ENCODE measurements at places on chromosomes 11 and 22.

- no peak for DNase-seq
These were observed 54.7 kb downstream of the SMIM38 start for GRCh38 chr11:69210310-69211035.

DNA sequence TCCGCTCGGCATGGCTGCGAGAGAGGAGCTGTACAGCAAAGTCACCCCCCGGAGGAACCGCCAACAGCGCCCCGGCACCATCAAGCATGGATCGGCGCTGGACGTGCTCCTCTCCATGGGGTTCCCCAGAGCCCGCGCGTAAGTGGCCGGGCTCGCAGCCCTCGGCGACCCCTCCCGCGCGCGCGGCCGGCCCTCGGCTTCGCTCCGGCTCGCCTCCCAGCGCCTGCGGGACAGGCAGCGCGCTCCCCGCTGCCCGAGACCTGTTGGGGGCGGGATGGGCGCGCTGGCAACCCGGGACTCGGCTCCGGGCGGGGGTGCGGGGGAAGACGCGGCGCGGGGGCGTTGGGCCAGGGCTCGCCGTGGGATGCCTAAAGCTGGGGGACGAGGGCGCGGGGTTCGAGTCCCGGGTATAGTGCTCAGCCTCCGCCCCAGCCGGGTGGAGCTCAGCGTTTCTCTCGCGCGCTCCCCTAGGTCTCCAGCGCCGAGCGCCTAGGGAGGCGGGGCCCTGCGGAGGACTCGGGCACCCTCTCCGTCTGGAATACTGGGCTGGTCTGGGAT, 630 bp downstream of the UBASH3B start:
- DNase-seq: peak; percentile 16

- DNase-seq: no peak
These were observed 5.7 kb downstream of the MUC5AC start for GRCh38 chr11:1163321-1163910.

- DNase-seq: no peak
These were observed 124.1 kb upstream of the MPPED2 start for GRCh38 chr11:30710221-30710620.

DNA sequence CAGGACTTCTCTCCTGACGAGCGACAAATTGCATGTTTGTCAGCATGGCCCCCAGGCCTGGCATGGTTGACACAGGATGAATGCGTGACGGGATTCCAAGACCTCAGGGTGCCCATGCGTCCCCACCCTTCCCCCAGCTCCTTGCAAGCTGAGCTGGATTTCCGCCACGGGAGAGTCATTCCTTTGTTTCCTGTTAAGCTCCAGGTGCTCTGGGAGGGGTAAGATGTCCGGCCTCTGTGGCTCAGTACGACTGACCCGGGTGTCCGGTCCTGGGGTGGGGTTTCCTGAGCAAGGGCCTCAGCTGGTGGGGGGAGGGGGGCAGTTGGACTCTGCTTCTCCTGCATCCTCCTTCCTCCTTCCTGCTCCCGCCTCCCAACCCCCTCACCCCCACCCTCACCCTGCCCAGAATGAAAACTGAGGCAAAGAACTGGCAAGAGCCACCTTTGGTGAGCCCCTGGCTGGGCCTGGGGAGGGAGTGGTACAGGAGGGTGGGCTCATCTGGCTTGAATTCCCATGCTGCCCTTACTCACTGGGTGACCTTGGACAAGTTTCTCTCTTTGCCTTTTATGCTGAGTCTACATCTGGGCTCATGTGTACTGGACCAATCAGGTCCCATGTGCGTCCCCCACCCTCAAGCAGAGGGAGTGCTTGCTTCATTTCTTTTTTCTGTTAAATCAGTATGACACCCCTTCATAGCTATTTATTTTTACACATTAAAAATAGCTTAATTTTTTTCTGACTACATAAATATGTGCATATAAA, 2.5 kb downstream of the CDC42EP2 start:
- DNase-seq: no peak

- DNase-seq: no peak
These were observed 574.0 kb downstream of the LRRC4C start for GRCh38 chr11:40885250-40885954.

- no peak for DNase-seq
These were observed 946.5 kb upstream of the RAG2 start for GRCh38 chr11:37544491-37544890.

DNA sequence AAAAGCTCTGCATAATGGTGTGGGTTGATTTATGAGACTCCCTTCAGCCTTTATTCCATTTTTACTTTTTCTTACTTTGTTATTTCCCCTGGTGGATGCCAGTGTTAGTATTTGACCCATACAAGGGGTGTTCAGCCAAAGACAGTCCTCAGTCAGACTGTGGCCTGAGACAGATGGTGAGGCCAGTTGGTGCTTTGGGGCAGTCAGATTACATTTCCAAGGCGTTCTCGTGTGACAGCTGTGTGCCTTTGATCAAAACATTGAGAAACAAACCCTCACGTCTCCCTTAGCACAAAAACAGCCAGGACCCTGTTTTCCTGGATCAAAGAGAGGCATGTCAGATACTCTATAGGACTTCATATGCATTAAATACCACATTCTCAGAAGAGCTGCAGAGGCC, 31.3 kb upstream of the SLN start:
- no peak for DNase-seq

DNA sequence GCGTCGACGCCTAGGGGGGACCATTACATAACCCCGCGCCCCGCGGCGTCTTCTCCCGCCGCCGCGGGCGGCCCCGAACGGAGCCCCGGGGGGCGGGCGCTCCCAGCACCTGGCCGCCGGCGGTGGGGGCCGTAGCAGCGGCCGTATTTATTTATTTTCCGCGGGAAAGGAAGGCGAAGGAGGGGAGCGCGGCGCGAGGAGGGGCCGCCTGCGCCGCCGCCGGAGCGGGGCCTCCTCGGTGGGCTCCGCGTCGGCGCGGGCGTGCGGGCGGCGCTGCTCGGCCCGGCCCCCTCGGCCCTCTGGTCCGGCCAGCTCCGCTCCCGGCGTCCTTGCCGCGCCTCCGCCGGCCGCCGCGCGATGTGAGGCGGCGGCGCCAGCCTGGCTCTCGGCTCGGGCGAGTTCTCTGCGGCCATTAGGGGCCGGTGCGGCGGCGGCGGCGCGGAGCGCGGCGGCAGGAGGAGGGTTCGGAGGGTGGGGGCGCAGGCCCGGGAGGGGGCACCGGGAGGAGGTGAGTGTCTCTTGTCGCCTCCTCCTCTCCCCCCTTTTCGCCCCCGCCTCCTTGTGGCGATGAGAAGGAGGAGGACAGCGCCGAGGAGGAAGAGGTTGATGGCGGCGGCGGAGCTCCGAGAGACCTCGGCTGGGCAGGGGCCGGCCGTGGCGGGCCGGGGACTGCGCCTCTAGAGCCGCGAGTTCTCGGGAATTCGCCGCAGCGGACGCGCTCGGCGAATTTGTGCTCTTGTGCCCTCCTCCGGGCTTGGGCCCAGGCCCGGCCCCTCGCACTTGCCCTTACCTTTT, at the start of gene EP300:
EP300 (plus strand) TSS at position 570 of the 795 bp plus-strand sequence. CDS start 413 bp downstream, outside the sequence.
- DNase-seq: peak; percentile 83

DNA sequence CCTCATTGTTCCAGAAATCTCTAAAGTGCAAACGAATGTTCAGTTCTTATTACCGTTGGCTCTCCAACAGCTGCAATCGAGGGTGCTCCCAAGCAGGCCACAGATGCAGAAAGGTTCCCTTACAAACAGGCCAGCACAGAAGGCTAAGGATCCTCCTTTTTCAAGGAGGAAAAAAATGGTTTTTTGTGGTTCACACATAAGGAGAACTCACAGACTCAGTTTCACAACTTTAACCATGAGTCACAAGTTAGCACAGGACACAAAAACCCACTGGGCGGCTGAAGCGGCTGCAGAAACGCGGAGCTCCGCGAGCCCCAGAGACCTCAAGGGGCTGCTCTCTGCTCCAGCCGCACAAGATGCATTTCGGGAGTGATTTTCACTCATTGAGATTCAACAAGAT, 98.2 kb upstream of the PRR5 start:
- DNase-seq: no peak

- no peak for DNase-seq
These were observed 4.4 kb upstream of the DENND5A start for GRCh38 chr11:9269492-9270013.

GRCh38 chr11:103927535-103927934, 108.9 kb upstream of the DDI1 start:
- no peak for DNase-seq

DNA sequence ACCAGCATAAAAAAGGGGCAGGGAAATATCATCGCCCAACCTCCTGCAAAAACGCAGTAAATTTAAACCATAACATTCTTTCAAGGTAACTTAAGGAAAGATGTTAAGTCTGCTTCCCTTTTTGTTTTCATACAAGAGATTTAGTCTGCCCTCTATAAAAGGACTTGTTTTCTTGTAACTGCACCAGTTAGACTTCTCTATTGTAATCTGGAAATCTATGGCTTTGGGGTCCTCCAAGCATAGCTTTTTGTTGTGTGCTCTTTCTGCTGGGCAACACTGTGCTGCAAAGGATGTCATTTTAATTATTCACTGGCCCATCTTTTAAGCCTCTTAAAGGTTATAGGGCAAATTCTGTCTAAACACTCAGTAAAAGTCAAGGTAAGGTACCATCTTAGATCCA, 136.0 kb downstream of the MAML2 start:
- DNase-seq: no peak

- no peak for DNase-seq
These were observed 32.7 kb downstream of the PRDM10 start for GRCh38 chr11:129969920-129970319.

GRCh38 chr11:134536219-134536618, 124.2 kb upstream of the B3GAT1 start:
- DNase-seq: no peak

DNA sequence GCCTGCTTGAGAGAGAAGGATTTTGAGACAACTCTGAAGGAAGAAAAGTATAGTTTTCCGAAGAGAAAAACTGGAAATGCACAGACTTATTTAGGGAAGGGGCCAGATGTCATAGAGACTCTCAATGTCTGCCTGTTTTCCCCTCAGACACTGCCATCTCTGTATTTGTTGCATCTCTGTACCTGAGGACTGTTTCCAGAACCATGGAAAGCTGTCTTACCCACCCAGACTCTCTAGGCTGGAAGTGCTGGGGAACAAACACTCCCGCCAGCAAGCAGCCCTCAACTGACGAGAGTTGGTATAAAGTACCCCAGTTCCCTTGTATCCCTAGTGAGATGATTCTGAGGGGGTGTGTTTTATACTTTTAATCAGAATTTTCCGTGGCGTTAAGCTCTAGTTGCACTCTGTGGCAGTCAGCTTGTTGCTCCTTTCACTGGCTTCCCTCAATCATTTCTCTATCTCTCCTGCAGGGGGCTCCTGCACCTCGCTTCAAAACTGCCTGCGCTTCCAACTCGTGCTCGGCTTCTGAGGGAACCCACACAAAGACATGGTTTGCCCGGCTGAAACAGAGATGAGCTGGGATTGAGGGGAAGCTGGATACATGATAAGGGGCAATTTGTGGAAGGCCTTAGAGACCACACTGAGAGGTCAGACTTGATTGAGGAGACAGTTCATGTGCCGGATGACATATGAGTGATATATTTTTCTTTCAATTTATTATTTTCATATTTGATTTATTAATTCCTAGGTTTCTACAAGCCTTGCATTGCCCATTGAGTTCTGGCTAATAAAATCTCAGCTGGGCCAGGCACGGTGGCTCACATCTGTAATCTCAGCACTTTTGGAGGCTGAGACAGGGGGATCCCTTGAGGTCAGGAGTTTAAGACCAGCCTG, 36.9 kb upstream of the CLPB start:
- peak; percentile 34 for DNase-seq

DNA sequence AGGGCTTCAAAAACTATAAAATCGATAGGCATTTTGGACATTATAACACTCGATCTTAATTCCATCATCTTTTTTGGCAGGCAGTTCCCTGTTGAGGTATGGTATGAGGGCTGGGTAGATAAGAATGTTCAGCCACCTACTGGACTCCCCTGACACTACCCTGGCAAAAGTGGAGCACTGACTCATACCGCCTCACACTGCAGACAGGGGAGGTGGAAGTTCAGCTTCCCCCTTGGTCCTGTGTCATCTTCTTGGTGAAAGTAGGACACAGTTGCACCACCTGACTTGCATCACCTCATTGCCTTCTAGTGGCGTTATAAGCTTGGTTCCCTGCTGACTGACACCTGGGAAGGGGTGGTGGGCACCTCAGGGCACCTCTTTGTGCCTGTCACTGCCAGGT, 30.4 kb downstream of the PAAF1 start:
- DNase-seq: no peak

- DNase-seq: no peak
These were observed 87.8 kb downstream of the CWC15 start for GRCh38 chr11:94885581-94885980.

DNA sequence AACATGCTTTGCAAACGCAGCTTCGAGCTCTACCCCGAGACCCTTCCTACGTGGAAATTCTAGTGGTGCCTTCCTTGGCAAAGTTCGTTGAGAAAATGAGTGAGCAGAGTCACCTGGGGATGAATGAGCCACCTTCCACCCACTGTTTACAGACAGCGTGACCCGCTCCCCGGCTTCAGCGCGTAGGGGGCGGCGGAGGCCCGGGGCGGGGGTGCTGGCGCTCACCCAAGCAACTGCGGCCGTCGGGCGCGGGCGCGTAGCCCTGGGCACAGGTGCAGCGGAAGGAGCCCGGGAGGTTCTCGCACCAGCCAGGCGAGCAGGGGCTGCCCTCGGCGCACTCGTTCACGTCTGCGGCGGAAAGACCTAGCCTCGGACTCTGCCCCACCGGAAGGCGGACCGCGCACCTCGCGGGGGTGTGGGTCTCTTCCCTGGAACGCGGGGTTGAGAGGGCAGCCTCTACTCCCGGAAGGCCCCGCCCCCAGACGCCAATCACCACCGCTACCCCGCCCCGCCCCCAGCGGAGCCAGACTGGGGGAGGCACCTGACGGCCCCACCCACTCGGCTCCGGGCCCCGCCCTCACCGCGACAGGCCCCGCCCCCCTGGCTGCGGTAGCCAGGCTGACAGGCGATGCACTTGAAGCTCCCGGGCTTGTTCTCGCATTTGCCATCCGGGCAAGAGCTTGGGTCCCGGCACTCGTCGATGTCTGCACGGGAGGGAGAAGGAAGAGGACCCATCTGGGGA, 11.8 kb downstream of the LTBP3 start:
- peak; percentile 100 for DNase-seq

GRCh38 chr22:26898946-26899605, 241.7 kb downstream of the MIAT start:
- DNase-seq: no peak

- DNase-seq: no peak
These were observed 12.6 kb upstream of the UCP2 start for GRCh38 chr11:73995247-73995646.

DNA sequence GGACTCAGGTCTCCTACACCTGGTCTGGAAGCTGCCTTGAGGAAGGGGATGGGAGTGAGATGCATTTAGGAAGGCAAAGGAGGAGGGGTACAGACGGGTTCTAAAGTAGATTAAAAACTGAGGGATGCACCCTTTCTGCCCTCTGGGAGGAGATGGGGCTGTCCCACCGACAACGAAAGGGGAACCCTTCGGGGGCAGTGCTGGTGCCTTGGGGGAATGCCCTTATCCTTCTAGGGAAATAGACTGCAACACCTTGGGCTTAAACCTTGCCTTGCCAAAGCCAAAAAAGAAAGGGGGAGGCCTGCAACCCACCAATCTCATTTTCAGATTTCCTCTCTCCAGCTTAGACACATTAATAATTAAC, 89.8 kb downstream of the PLEKHA7 start:
- no peak for DNase-seq

- DNase-seq: peak; percentile 74
These were observed 18.2 kb downstream of the KCNJ1 start for GRCh38 chr11:128848815-128849455.

Data from T-helper 9 cell (primary cell).